ENCODE measurements at places on chromosomes 7 and 10. TPM values are rescaled to one million over a fixed set of nuclear protein-coding genes. Genes with fewer than 3 reads are reported as not detected.

Gene CNPY1
- total RNA-seq: not detected

DNA sequence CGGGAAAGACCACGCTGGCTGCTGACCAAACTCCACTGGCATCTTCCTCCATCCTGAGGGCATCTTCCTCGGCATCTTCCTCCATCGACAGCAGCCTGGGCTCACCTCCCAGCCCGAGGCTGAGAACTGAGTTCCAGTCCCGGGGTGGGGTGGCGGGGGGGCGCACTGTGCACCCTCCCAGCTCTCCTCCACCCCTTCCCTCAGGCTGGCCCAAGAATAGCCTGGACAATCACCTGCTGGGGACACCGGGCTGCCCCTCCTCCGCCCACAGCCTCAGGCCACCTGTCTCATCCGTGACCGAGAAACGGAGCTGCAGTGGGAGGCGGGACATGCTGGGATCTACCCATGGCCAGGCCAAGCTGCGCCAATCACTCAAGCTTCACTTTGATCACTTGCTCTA, 37.2 kb downstream of the DIP2C start:
- peak; percentile 71 for DNase-seq

GRCh38 chr10:62501547-62501946, 127.4 kb downstream of the ZNF365 start:
- DNase-seq: no peak

- DNase-seq: no peak
Observed at GRCh38 chr7:47601119-47601880, 19.4 kb upstream of the TNS3 start.

Gene ECHS1
- 45.4 TPM for total RNA-seq

Gene CCDC71L
- total RNA-seq: 52.5 TPM

DNA sequence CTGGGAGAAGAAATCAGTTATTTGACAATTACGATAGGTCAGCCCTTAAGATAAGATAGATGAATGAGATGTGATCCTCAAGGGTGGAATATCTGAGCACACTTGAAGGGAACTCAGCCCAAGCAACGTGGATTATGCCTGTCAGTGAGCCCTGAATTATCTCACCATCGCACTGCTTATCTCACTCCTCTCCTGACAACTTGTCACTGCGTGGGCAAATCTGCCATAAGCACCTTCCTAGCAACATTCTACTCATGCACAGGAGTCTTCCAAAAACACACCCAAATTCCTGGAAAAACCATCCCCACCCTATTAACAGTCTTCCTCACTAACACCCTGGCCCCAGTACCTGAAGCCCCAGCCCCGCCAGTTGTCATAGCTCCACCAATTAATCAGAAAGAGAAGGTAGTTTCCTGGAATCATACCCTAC, 46.5 kb upstream of the IL6 start:
- no peak for DNase-seq

- no peak for DNase-seq
Observed at GRCh38 chr10:23258516-23258915, 66.4 kb downstream of the PTF1A start.

GRCh38 chr7:124031919-124032318, 948 bp downstream of the TMEM229A start:
- no peak for DNase-seq

Gene TSPAN13
- 13.8 TPM for total RNA-seq

DNA sequence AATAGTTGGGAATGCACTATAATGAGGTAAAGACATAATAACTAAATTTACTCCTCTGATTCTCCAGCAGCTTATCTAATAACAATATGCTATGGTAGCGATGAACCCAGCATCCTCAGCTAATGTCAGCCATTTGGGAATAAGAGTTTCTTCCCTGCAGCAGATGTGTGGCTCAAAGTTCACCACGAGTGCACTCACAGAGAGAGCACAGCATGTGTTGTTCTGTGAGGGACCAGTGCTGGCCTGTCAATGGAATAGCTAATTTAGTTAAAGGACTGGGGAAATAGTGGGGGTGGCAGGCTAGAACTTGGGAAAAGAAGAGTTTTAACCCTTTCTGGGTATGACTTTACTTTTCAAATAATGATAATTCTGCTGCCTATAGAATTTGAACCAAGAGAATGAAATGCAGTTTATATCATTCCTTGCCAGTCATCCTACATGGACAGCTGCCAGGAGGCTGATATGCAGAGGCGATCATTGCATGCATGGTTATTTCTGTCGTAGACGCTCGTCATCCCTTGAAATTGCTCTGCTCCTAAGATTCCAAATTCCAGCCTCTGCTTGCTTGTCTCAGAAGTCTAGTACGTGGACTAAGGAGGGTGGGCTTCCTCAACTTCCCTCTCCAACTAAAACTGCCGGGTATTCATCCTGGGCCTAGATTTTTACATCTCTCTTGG, 355.6 kb downstream of the RNLS start:
- no peak for DNase-seq

DNA sequence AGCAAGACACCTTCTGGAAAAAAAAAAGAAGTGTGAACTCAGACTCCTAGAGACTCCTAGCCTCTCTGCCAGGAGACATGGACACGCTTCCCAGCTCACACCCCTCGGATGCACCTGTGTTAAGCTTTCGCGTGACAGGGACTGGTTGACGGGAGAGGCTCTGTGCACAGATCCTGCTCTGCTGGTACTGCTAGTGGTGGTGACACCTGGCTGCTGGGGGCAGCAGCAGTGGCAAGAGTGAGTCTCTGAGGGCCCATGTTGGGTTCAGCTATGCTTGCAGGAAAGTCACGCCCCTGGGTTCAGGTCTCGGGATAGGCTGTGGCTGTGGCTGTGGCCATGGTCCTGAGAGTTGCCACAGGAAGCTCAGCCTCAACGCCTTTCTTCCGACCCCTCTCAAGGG, 81.1 kb downstream of the XRCC2 start:
- DNase-seq: no peak

Gene FAM180A
- 7.1 TPM for total RNA-seq
